ENCODE measurements at places on chromosomes 7 and 10.

GRCh38 chr7:90994121-90994520 lies 270.1 kb upstream of the FZD1 start:
- DNase-seq, result no peak

GRCh38 chr10:93087846-93088245 lies 14.2 kb downstream of the CYP26A1 start:
- DNase-seq, result no peak

GRCh38 chr7:101767544-101767943 lies 49.9 kb upstream of the CUX1 start:
- no peak for DNase-seq

DNA sequence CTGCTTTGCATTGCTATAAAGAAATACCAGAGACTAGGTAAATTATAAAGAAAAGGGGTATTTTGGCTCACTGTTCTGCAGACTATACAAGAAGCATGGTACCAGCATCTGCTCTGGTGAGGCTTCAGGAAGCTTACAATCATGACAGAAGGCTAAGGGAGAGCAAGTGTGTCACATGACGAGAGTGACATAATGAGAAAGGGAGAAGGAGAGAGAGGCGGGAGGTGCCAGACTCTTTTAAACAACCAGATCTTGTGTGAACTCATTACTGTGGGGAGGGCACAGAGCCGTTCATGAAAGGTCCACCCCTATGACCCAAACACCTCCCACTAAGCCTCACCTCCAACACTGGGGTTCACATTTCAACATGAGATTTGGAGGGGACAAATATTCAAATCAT lies 59.0 kb upstream of the WNT16 start:
- DNase-seq, result no peak

GRCh38 chr10:31774299-31774900 lies 154.2 kb downstream of the ARHGAP12 start:
- no peak for DNase-seq

DNA sequence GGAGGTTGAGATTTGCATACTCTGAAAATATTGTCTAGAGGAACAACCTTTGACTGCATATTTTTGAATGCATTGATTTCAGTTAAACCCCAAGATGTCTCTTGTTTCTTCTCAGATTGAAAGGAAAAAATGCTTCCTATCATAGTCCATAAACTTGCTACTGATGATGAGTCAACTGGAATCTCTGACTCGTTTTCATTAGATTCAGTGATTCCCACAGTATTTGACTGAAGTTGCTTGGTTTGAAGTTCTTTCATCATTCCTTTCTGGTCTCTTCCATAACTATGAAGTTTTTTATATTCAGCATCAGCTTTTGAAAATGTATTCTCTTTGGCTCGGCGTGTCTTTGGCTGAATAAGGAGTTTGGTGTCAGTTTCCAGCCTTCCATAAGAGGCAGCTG lies 10.7 kb downstream of the PEX1 start:
- no peak for DNase-seq

- DNase-seq, result no peak
These were observed 1254.9 kb upstream of the LRRN3 start for GRCh38 chr7:109836016-109836415.

- DNase-seq, result no peak
These were observed 141.9 kb downstream of the TCF7L2 start for GRCh38 chr10:113091920-113092319.

- no peak for DNase-seq
These were observed 389.2 kb upstream of the KLF6 start for GRCh38 chr10:4174197-4174596.

DNA sequence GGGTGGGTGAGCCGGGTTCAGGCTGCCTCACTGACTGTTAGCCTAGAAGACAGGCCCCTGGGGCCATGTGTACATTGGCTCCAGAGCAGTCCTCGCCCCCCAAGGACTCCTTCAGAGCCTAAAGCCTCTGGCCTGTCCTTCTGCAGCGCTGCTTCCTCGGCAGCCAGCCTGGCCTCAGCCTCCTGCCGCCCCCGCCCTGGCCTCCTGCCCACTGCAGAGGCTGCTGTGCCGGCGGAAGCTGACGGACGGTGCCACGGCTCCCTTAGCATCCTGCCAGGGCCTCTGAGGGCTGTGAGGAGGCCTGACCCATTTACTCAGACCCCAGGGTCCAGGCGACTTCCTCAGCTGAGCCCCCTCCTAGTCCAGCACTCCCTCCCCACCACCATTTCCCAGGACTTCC lies 4.9 kb downstream of the SRRM3 start:
- no peak for DNase-seq

Data from CD4-positive, alpha-beta T cell treated with Interleukin-12 subunit alpha and Interleukin-12 subunit beta, for 1 hour (primary cell).